ENCODE measurements at places on chromosomes 7 and 10.
A peak's percentile ranks its signal among the peaks of the same experiment; 100 is the strongest.

DNA sequence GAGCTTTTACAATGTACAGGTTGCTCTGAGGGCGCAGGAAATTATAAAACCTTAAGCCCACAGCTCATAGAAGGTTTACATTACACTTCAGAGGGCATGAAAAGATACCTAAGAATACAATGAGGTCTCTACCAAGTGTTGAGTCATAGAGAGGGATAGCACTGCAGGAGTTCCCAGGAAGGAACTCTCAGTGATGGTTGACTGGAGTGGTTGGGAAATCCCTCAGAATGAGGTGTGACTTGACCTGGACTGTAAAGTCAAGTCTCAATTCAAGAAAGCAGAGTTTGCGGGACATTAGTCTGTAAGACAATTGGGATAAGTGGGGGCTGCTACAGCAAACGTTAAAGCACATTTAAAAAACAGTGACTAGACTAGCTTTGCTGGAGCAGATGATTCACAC, 21.9 kb downstream of the TNKS2 start:
- peak; percentile 9 for DNase-seq

- no peak for DNase-seq
These were observed 268.0 kb upstream of the SEMA3D start for GRCh38 chr7:85454904-85455303.

DNA sequence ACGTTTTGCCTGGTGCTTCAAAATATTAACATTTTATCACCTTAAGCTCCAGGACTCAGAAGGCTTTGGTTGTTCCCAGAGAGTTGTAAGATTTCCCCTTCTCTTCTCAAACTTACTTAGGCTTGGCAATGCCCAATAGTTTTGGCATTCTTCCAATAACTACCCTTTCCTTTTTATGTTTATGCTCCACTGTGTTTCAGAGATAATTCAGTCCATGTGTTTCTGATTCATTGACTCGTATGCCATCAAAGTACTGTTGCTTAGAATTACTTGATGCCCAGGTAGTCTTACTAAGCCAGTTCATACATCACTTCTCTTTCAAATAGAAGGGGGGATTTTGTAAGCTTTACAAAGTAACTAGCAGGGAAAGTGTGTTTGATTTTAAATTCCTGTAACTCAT, 66.6 kb downstream of the AGMO start:
- peak; percentile 3 for DNase-seq

GRCh38 chr10:80196950-80197315, 8.4 kb downstream of the ANXA11 start:
- no peak for DNase-seq
